ENCODE measurements at places on chromosomes 3 and 15.

DNA sequence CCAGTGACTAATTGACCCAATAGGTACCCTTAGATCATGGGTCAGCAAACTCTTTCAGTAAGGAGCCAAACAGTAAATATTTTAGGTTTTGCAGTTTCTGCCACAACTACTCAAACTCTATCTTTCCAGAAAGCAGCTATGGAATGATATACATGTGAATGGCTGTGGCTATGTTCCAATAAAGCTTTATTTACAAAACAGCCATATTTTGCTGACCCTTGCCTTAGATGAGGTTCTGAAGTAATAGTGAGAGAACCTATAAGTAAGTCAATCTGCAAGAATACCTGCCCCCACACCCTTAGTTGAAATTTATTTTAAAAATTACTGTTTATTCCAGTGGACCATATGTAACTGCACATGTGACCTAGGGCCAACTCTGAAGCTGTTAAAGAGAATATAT is 134.0 kb downstream of the CMSS1 start:
- no peak for DNase-seq

DNA sequence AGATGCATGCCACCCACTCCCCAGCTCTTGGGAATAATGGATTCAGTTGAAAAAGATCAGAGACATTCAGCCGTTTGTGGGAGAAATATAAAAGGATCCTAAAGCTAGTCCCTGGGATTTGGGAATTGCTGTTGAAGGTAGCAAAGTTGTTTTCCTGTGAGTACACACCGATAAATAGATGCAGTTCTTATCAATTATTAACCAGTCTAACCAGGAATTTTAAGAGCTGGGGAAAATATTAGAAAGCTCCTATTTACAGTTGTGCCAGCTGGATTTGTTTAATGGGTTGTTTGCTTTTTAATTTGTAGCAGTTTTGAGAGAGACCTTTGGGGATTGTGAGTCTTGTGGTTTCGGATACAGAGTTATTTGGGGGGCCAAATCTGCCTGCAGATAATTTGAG is 44.2 kb upstream of the SKOR1 start:
- no peak for DNase-seq

- no peak for DNase-seq
Observed at GRCh38 chr3:86887876-86888275, 103.1 kb downstream of the VGLL3 start.

GRCh38 chr3:29525254-29525881 is 244.5 kb downstream of the RBMS3 start:
- no peak for DNase-seq

GRCh38 chr3:21954709-21955108 is 203.7 kb upstream of the ZNF385D start:
- no peak for DNase-seq

- DNase-seq, result no peak
Observed at GRCh38 chr3:27723815-27724458, 1.8 kb upstream of the EOMES start.

- no peak for DNase-seq
Observed at GRCh38 chr3:182397164-182397563, 396.1 kb upstream of the ATP11B start.

Data from stimulated activated CD4-positive, alpha-beta T cell treated with anti-CD3 and anti-CD28 coated beads, Interleukin-12 subunit alpha, Interleukin-12 subunit beta, amount 100 ng/mL, for 24 hours (primary cell).